ENCODE measurements at places on chromosomes 5 and 9.

GRCh38 chr5:169265888-169266287 lies 35.1 kb downstream of the SLIT3 start:
- peak; percentile 5 for DNase-seq

DNA sequence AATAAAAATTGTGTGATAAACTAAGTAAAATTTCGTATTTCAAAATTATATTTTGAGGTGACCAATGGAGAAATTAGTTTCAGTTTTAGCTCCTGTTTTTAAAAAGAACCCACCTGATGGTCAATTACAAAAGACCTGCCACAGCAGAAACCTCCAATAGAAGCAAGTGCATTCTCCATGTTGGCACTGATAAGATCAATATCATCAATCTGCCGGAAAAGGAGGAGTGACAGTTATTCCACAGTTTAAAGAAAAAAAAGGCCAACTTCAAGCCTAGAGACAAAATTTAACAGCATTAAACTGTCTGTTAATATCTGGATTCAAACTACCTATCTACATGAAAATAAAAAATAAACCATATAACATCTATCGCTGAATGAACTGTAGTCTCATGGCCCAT lies 67.7 kb downstream of the SPTLC1 start:
- no peak for DNase-seq

GRCh38 chr5:80146046-80146445 lies 109.8 kb downstream of the SERINC5 start:
- DNase-seq = no peak

DNA sequence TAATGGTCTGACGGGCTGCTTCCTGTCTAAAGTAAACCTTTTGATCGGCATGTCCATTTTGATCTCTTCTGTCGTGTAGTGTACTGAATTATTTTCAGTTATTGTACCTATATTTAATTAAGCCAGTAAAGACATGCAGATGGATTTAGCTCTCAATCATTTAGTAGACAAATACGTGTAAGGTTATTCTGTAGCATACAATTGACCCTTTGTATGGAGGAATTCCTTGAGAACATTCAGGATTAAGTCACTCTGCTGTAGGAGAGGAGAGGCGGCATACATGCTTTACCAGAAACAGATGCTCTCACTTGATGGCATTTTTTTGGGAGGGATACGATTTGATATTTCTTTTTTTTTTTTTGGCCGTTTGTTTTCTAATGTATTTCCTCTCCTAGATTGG lies 141.0 kb downstream of the PBX3 start:
- no peak for DNase-seq

- DNase-seq = no peak
Observed at GRCh38 chr5:44387921-44388320, 1.3 kb downstream of the FGF10 start.

DNA sequence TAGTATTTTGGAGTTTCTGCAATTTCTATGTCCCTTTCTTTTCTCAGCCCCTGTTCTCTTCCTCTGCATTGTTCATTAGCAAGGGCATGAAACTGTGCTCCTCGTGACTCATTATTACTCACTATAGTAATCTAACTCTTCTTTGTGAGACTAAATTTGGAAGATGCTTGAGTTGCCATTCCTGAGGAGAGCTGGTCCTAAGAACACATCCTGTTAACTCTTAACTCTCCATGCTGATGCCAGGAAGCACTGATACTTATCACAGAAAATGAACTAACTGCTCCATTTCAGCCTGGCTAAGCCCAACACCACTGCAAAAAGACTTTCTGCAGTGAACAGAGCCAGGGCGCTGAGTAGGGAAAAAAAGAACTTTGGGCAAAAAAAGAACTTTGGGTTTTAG lies 10.6 kb upstream of the CSNK1A1 start:
- peak; percentile 97 for DNase-seq

GRCh38 chr5:137665678-137666460 lies 70.0 kb downstream of the KLHL3 start:
- no peak for DNase-seq

DNA sequence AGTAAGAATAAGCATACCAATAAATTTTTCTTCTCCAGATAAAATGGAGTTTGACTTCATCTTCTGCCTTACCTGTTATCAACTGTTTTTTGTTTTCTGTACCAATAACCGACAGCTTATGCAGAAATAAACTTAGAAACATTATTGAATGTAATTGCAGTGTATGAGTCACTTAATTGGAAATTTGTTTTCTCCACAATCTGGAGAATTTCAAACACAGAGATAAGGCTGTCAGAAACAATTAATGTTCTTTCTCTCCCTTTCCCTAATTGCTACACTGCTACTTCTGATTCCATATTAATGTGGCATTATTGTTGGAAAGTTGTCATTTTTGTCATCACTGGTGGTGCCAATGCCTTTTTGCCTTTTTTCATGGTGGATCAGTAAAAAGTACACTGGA lies 180.3 kb downstream of the SLCO4C1 start:
- DNase-seq = no peak

GRCh38 chr5:97545886-97546535 lies 363.0 kb upstream of the RIOK2 start:
- no peak for DNase-seq

- no peak for DNase-seq
Observed at GRCh38 chr5:76542887-76543690, 80.1 kb downstream of the F2RL2 start.

Measured in astrocyte of the spinal cord (primary cell).